Heart right ventricle (tissue), 16 donors: ENCODE measurements at places on chromosomes 1 and 21.

- DNase-seq = peak; percentile 29
Observed at GRCh38 chr1:52677076-52677806, 20.9 kb downstream of the COA7 start.

DNA sequence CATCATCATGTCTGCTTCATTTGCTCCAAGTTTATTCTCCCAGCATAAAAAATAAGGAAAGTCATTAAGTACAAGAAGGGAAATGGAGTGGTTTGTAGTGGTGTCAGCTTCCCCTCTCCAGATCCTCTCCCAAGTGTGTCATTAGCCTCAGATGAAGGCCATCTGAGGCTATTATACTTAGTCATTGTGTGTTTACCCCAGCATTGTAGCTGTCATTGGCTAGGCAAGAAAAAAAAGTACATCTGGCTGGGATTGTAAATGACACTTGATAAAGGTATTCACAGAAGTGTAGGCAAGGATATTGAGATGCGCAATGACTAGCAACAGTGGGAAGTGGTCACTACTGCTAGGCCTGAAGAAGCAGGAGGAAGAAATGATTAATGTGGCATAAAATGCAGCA is 316.9 kb upstream of the SGIP1 start:
- no peak for DNase-seq

GRCh38 chr1:240027059-240027462 is 64.6 kb upstream of the FMN2 start:
- no peak for DNase-seq

GRCh38 chr1:169368406-169368769 is 393 bp downstream of the BLZF1 start:
- no peak for DNase-seq

GRCh38 chr21:32338209-32338921 is 39.7 kb downstream of the MRAP start:
- no peak for DNase-seq
